Endothelial cell of umbilical vein (primary cell): ENCODE measurements at places on chromosomes 1 and 21.

DNA sequence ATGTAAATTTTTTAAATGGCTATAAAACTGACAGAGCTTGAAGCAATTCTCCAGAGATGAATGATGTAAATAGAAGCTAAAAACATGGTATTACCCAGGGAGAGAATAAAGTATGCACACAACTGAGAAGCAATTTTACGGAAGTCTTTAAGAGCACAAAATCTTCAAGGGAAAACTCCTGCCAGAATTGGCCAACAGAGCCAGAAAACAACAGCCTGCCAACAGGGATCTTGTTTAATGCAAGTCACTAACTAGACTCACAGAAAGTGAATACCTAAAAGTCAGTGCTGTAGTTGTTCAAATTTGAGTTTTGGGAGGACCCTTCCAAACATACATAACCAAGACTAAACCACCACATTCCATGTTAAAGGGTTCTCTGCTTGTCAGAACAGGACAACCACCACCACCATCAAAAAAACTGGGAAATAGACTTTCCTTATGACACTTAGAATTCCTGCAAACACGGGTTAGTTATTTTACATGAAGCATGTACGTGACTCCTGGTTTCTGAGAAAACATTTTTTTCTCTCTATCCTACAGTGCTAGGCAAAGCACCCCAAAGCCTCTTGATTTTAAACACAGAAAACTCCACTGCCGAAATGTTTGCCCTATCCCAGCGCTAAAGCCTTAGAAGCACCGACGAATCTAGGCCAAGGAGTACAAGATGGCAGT is 1.6 kb downstream of the EPS15 start:
- peak; percentile 49 for DNase-seq

GRCh38 chr1:204384636-204385352 is 25.1 kb upstream of the PLEKHA6 start:
- peak; percentile 78 for DNase-seq

GRCh38 chr1:10961300-10961833 is 51.1 kb upstream of the TARDBP start:
- DNase-seq = no peak

GRCh38 chr1:34037856-34038255 is 127.2 kb downstream of the CSMD2 start:
- no peak for DNase-seq

DNA sequence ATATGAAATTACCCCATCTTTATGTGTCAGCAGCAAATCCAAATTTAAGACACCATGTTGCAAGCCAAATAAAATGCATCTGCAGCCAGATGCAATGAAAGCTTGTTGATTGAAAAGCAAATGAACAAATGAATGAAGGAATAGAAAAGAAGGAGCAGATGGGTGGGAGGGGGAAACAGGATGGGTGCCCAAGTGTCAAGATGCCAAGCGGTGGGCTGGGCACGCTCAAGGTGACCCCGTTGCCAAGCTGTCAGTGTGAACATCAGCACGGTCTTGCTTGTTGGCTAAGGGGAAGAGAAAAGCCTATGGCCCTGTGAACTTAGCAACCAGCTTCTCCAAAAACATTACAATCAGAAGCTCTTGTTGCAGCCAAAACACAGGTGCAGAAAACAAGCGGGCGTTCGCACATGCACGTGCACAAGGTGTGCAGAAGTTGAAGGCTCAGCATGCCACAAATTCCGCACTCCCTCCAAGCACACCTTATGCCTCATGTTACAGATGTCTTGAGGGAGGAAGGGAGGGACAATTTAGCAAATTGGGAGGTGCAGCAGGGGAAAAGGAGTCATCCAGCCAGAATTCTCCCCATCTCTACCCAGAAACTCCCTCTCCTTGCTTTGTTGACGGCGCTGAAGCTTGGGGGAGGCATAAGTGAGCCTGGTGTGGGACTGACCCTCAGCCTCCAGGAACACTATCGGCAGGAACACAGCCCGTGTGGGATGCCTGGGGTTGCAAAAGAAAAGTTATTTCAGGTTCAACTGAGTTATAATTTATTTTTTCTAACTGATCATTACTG is 62.4 kb downstream of the HIVEP3 start:
- no peak for DNase-seq

DNA sequence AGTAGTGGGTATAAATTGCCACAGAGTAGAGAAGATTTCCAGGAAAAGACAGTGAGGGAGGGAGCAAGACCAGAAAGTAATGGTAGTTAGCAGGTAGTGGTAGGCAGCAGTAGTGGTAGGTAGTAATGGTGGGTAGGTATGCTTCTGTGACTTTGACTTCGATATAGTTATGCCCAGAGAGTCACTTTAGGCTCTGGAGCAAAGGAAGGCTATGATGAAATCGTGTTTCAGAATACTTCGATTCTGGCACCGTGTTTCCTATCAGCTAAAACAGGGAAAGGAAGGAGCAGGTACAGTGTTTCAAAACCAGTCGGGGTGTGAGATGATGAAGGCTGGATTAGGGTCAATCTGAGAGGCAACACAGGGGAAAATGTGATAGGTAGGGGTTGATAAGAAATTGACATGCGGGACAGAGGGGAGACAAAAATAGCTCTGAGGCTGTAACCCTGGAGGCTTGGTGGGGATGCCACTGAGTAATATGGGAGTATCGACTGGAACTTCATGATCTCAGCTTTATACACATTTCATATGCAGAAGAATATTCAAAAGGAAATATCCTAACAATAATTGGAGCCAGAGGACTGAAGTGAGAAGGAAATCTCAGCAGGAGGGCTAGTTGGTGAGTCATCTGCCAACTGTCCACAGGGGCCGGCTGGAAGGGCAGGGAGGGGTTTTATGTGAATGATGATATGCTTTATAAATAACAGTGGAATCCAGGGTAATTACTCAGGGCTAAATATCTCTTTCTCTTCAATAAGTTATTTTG is 25.2 kb upstream of the TRIM45 start:
- no peak for DNase-seq

GRCh38 chr1:207801819-207802218 is 50.0 kb downstream of the CD46 start:
- no peak for DNase-seq

DNA sequence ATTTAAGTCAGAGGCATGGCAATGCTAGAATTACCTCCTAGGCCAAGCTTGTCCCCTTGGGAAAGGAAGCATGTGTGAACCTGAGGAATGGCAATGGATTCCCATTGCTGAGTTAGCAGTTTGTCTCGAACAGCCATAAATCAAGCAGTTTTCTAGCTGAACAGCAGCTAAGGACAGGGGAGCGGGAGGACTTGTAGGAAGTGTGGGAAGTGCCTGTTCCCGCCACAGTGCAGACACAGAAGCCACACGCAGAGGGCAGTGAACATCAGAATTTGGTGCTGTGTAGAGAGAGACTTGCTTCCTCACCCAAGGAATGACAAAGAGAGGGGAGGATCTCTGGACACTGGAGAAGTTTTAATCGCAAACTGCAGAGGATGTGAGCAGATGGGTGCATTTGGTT is 3.8 kb downstream of the PHGDH start:
- DNase-seq = no peak

- DNase-seq = no peak
These were observed 310.7 kb downstream of the DPYD start for GRCh38 chr1:97610102-97610501.

DNA sequence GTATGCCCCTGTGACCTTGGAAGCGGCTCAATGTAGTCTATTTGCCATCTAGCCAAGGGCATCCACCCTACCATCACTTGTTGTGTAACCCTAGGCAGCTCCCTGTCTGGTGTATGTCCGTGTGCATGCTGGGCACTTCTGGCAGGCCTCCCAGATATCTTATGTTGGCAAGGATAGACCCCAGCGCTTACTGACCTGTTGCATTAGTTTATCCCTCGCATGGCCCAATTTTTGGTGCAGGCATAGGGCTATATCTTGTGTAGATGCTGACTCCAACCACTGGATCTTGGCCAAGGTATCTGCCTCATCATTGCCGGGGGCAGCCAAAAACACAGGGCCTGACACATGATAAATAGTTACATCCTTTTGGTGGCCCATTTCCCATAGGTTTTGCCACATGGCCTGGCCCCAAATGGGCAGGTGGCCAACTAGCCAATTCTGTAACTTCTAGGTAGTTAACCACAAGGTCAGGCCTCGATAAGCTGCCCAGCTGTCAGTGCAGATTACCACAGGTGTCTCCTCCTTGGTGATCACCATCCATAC is 14.0 kb upstream of the TBX19 start:
- no peak for DNase-seq

GRCh38 chr1:48676822-48677221 is 99.9 kb downstream of the BEND5 start:
- DNase-seq = no peak

DNA sequence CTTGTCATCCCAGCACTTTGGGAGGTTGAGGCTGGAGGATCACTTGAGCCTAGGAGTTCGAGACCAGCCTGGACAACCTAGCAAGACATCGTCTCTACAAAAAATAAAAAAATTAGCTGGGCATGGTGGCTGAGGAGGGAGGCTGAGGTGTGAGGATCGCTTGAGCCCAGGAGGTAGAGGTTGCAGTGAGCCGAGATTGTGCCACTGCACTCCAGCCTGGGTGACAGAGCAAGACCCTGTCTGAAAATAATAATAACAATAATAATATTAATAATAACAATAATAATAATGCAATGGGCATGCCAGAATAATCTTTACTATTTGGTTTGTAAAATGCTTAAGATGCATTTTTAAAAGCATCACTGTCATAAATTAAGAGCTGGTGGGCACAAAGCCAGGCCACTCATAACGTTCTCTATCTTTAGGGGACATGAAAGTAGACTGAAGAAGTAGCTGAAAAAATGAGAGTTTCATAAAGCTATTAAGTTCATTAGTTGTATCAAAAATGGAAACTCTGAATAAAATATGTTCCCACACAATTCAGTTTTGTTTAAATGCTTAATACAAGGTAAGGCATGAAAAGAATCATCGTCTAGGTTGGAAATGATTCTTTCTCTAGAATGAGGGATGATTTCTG is 51.6 kb upstream of the ITPKB start:
- DNase-seq = no peak

GRCh38 chr1:9606948-9607347 is 18.2 kb downstream of the TMEM201 start:
- no peak for DNase-seq

DNA sequence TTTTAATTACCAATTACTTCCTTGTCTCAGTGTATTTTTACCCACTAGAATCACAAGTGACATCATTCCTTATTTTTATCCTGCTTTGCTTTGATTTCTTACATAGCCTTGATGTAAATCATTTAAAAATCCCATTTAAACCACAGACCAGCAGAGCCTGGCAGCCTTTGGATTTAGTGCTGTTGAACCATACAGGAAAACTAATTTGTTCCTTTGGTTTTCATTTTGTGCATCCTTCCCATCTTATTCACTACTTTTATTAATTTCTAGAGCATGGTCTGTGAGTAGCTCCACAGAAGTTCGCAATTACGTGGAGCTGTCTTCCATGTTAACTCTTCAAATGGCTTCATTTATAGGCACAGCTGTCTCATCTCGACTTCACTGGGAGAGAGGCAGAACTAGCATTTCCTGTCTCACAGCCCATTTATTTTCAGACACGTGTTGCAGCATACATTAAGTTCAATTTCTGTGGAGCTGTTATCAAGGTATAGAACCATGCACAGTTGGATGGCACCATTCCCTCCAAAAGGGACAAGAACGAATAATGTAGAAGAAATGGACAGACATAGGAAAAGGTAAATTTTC is 235.3 kb downstream of the MRPL39 start:
- DNase-seq = no peak

- DNase-seq = no peak
These were observed 155.4 kb downstream of the ZNF648 start for GRCh38 chr1:181905944-181906597.

DNA sequence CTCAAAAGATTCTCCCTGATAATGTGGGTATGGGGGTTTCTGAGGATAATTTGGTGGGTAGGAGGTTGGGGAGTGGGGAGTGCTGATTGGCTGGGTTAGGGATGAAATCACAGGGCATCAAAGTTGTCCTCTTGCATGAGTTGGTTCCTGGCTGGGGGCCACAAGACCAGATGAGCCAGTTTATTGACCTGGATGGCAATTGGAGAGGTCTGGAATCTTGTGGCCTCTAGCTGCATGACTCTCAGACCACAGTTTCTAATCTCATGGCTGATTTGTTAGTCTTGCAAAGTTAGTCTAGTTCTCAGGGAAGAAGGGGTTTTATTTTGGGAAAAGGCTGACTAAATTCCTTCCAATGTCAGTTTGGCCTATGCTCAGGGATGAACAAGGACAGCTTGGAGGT is 3.3 kb upstream of the GBP1 start:
- no peak for DNase-seq

DNA sequence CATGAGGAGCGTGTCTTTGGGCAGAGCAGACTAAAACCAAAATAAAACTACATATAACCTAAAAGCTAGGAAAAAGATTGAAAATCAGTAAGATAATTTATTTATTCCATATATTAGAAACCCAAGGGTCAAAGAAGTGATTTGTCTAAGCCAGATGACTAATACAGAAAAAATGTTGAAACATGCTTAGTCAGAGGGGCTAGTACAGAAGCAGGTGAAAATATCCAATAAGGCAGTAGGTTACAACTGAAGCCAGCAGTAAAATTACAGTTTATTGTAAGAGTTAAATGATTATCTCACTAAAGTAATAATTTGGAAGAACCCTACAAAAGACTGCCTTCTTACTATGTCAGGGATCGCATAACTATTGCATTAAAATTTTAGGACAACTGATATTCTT is 1190.9 kb upstream of the PRMT6 start:
- no peak for DNase-seq

GRCh38 chr1:20359451-20360330 is 69.0 kb downstream of the VWA5B1 start:
- no peak for DNase-seq

GRCh38 chr1:226100436-226101391 is 38.2 kb downstream of the H3-3A start:
- DNase-seq = peak; percentile 61

GRCh38 chr1:110211496-110212168 is 1.5 kb downstream of the KCNC4 start:
- peak; percentile 16 for DNase-seq

DNA sequence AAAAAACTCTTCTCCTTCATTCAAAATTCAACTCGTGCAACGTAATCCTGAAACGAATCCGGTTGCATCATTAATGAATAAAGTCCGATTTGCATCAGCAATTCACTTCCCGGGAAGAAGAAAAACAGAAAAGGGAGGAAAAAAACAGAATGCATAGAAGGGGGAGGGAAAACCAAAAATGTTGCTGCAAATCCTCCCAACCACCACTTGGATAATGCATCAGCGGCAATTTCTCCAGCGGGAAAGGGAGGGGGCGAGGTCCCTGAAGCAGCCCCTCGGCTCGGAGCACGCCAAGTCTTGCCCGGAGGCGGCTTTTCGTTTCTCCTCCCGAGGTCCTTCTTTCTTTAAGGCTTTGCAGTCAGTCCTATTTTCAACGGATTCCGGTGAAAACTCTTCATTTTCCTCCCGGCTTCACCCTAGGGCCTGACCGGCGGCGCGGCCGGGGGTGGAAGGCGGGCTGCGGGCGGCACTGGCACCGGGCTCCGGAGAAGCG is 723 bp downstream of the CDC42BPA start:
- DNase-seq = peak; percentile 84

DNA sequence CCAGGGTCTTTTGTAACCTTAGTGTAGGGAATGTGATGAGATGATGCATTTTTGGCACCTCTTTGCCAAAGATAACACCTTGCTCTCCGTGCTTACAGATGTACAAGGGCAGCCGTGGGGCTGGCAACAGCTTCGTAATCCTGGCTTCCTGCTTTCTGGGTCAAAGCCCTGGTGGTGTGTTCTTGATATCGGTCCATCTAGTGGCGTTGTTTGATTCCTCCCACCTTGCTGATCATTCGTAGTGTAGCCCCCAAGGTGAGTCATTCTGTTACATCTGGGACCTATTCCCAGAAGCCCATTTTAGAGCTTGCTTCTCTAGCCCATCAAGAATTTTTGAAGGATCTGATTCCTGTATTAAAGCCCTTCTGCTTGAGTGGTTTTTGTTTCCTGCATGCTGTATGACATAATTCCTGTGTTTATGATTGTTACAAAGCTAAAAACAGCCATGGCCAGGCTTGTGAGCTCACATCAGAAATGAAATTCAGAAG is 7.0 kb upstream of the CCT8 start:
- DNase-seq = peak; percentile 28
